ENCODE measurements at places on chromosomes 16 and 17. TPM values are rescaled to one million over a fixed set of nuclear protein-coding genes. Genes with fewer than 3 reads are reported as not detected.

GRCh38 chr16:8511464-8511863 lies 78.8 kb downstream of the TMEM114 start:
- DNase-seq, result no peak

DNA sequence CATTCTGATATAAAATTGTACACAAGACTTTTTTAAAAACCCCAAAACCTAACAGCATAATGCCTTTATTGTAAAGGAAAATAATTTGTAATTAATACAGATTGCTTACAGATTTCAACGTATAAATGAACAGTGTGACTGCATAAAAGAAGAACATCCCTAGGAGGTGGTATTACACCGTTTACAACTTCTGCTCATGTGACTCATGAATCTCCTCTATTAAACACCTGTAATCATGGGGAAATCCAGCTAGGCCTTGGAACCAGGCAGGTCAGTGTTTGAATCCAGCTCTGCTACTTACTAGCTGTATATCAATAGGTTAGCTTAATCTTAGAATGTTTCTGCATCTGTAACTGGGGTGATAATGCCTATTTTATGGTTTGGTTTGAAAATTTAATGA lies 15.2 kb downstream of the RABEP1 start:
- no peak for DNase-seq

RETREG3 gene
- total RNA-seq, result 44.3 TPM

- no peak for DNase-seq
Observed at GRCh38 chr17:77867308-77867781, 91.2 kb upstream of the TNRC6C start.

ITGA2B gene
- 23.8 TPM for total RNA-seq

GRCh38 chr17:7440834-7441195 lies 1.5 kb downstream of the FGF11 start:
- DNase-seq, result no peak
